ENCODE measurements at places on chromosomes 5 and 9.

DNA sequence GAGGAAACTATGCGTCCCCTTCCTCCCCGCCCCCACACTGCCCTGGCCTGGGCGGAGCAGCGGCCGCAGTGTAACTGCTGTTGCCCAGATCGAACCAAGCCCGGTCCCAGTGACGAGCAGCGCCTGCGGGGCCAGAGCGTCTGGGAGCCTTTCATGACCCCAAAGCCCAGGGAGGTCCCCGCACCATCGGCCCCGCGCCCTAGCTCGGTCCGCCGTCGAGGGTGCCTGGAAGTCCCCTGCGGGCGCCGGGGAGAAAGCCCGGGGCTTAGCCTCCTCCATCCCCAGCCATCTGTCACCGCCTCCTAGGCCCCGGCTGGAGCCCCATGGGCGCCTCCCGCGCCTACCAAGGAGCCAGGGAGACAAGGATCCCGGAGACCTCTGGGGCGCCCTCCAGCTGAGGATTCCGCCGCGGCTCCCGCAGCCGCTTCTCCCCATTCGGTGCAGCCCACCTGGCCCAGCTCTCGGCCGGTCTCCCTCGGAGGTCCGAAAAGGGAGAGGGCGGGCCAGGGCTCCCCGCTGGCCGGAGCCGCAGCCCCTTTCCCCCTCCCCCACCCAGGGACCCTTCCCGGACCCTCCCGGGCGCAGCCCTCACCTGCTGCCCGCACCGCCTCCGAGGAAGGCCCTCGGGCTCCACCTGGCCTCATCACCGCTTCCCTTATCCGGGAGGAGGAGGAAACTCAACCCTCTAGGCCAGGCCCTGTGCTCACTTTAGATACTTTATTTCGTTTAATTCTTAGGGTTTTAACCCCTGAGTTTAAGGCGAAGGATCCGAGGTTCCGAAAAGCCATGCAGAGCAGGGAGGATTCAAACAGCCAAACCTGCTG is 45.6 kb downstream of the APTX start:
- no peak for DNase-seq

DNA sequence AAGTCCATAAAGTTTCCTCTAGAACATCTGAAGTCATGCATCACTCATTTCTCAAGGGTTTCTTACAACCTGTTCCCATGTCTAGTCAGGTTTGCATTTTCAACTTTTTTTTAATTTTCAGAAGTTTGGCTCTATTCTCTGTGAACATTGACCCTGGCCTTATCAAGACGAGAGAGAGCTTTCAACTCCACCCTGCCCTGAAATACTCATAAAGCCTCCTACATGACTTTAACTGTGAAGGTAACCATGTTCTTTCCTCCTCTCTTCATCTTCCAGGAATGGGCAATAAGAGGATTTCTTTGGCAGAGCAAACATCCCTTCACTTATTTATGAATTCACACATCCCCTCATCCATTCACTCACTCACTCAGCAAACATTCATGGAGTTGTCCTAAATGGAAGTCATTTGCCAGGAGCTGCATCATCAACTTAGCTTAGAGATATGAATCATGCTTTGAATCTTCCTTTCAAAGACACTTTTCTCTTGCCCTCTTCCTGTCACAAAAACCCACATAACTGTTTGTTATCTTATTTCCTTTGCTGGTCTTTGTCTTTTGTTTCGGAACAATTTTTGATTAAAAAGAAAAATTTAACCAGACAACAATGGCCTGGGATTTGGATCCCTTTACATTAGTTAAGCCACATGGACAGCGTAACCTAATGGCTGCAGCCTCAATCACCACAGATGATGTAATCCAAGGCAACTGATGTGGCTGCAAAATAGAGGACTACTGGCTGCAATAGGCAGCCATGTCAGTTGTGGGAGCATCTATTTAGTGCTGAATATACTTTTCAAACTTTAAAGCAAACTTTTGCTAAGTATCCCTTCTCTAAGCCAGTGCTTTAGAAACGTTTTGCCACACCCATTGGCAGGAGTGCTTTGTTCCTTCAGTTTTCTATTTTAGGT is 43.0 kb upstream of the GNAQ start:
- DNase-seq: no peak

DNA sequence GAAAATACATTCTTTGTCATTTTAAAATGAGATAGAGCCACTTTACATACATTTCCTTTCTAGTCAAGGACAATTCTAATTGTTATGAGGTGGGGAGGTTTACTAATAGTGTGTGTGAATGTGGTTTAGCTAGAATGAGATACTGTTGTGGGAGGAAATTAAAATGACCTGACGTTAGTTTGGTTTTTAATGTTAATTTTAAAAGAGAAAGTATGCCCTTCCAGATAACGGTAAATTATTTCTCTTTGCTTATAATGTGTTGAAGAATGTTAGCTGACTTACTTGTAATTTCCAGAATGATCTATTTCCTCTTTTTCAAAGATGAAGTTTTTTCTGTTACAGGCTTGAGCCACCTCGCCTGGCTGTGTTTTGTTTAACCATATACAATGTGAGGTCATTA is 1.7 kb upstream of the TAF7 start:
- no peak for DNase-seq

- no peak for DNase-seq
Observed at GRCh38 chr9:3956081-3956671, 343.7 kb downstream of the GLIS3 start.

GRCh38 chr5:92581249-92581648 is 999.8 kb downstream of the NR2F1-AS1 start:
- DNase-seq: no peak
